Endothelial cell (in vitro differentiated cells): ENCODE measurements at places on chromosomes 3 and 15. TPM values are rescaled to one million over a fixed set of nuclear protein-coding genes. Genes with fewer than 3 reads are reported as not detected.

MYZAP gene
- 55.3 TPM for total RNA-seq

GRCh38 chr3:122988508-122988907 is 39.1 kb downstream of the SEMA5B start:
- no peak overlapping the region for H3K4me3 ChIP-seq
- H3K27ac ChIP-seq = no peak overlapping the region
- peaks cover 3% of the 10 kb centered on the region for H3K27me3 ChIP-seq
- no peak for DNase-seq

GRCh38 chr15:91561371-91562100 is 292.0 kb upstream of the SLCO3A1 start:
- H3K4me3 ChIP-seq = no peak overlapping the region
- H3K27ac ChIP-seq = no peak overlapping the region
- peaks cover 1% of the 10 kb centered on the region for H3K27me3 ChIP-seq
- no peak for DNase-seq
- H3K4me1 ChIP-seq = no peaks in the 10 kb centered on the region

GRCh38 chr3:170337420-170337819 is 20.1 kb upstream of the SKIL start:
- H3K27ac ChIP-seq = no peak overlapping the region
- peaks cover 1% of the 10 kb centered on the region for H3K27me3 ChIP-seq
- peaks cover 5% of the 10 kb centered on the region for H3K36me3 ChIP-seq
- H3K4me1 ChIP-seq = no peaks in the 10 kb centered on the region

DNA sequence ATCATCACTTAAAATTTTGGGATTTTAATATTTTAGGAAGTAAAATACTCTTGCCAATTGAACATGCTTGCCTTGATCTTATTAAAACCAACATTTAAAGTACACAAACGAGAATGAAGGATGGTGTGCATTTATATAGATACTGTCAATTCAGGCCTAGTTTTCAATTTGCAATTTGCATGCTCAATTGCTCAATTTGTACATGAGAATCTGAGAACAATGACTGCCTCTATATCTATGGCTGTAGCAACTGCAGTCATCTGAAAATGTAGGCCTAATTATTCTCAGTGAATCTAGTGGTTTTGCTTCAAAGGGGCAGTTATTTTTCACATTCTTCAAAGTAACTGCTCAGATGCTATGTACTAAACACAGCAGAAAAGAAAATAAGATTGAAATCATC is 18.8 kb downstream of the ZBBX start:
- no peak overlapping the region for H3K27ac ChIP-seq
- no peaks in the 10 kb centered on the region for H3K36me3 ChIP-seq
- no peak for DNase-seq
- H3K4me3 ChIP-seq = no peak overlapping the region
- H3K4me1 ChIP-seq = no peaks in the 10 kb centered on the region

DNA sequence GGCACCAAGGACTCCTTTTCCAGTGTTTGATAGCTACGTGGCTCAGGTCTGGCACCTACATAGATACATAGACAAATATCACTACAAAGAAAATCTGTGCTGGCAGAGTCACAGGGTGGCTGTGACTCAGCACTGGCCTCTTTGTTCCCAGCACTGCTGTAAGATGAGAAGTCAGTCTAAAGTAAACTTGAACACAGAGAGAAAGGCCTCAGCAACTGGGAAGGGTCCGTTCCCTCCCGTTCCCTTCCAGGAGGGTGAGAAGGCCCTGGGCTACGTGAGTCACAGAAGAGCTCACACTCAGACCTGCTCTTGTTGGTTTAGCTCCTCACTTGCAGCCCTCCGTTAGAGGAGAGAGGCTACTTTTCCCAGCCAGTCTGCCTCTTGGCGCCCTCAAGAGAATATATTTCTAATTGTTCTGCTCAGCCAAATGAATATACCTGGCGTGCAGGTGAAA is 23.1 kb downstream of the ANXA2 start:
- no peak overlapping the region for H3K27ac ChIP-seq
- no peaks in the 10 kb centered on the region for H3K27me3 ChIP-seq
- H3K4me1 ChIP-seq = peaks cover 21% of the 10 kb centered on the region
- H3K4me3 ChIP-seq = no peak overlapping the region
- peaks cover 10% of the 10 kb centered on the region for H3K36me3 ChIP-seq
